ENCODE measurements at places on chromosomes 6 and 20.
A peak's percentile ranks its signal among the peaks of the same experiment; 100 is the strongest.

GRCh38 chr20:63782051-63782471 is 42.5 kb downstream of the SLC2A4RG start:
- peak; percentile 33 for DNase-seq

DNA sequence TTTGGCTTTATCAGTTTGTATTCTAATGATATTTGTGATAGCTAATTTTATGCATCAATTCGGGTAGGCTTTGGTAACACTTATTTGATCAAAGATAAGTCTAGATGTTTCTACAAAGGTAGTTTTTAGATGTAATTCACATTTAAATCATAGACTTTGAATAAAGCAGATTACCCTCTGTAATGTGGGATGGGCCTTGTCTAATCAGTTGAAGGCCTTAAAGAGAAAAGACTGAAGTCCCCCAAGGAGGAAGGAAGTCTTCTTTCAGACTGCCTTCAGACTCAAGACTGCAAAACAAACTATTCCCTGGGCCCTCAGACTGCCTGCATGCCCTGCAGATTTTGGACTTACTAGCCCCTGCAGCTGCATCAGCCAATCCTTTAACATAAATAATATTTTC is 178.5 kb downstream of the TRDN start:
- DNase-seq: no peak

- DNase-seq: no peak
Measured at GRCh38 chr20:641516-641875, 11.5 kb downstream of the SRXN1 start.

DNA sequence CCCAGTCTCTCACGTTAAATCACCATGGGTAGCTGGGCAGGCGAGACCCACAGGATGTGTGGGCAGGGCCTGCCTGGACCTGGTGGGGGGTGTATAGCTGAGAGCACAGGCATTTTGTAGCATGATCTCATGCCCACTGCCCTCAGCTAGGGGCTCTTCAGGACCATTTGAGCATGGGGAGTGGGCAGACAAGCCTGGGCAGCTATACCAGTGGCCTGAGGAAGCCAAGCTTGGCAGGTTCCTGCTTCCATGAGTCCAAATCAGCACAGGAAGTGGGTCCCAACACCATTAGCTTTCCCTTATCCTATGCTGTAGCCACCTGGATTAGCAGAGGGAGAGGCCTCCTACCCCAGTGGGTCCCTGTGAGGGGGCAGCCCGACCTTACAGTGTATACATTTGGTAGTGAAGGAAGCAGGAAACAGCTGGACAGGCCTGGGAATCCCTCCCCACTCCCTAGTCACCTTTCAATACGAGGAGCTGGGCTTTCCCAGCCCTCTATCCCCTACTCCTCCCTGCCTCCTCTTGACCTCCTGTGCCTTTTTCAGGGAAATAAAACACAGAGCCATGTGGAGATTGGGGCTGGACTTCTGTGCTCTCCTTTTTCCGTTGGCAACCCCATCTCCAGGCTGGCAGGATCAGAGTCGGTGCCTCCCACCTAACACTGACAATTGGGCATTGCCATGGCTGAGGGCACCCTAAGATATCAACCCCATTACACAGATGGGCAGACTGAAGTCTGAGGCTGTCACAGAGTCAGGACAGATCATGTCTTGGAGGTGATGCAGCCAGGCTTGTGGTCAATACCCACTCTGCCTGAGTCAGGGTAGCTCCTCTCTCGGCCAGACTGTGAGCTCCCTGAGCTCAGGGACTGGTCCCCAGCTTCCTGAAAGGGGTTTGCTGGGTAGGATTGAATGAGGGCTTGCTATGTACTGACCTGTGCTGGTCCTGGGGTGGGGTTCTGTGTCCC is 59.8 kb downstream of the MRPL14 start:
- no peak for DNase-seq

- DNase-seq: no peak
Measured at GRCh38 chr6:137968455-137968804, 101.4 kb downstream of the TNFAIP3 start.

- DNase-seq: no peak
Measured at GRCh38 chr6:76553256-76553655, 480.8 kb upstream of the IMPG1 start.

DNA sequence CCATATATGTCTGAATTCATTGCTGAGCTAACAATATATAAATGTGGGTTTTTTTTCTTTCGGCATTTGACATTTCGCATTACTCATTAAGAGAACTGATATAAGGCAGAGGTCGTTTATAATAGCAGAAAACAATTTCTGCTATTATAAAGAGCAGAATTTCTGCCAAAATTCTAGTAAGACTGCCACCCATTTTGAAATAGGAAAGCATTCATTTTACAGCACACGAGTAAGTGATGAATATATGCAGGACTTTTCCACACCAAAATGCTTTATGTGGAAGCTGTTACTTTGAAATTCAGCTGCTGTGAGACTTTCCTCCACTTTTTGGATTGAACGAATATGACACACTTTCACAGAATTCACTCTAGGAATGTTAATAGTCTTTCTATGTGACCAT is 610.9 kb upstream of the MAN1A1 start:
- DNase-seq: no peak

GRCh38 chr6:119052987-119053386 is 25.5 kb downstream of the FAM184A start:
- DNase-seq: no peak

DNA sequence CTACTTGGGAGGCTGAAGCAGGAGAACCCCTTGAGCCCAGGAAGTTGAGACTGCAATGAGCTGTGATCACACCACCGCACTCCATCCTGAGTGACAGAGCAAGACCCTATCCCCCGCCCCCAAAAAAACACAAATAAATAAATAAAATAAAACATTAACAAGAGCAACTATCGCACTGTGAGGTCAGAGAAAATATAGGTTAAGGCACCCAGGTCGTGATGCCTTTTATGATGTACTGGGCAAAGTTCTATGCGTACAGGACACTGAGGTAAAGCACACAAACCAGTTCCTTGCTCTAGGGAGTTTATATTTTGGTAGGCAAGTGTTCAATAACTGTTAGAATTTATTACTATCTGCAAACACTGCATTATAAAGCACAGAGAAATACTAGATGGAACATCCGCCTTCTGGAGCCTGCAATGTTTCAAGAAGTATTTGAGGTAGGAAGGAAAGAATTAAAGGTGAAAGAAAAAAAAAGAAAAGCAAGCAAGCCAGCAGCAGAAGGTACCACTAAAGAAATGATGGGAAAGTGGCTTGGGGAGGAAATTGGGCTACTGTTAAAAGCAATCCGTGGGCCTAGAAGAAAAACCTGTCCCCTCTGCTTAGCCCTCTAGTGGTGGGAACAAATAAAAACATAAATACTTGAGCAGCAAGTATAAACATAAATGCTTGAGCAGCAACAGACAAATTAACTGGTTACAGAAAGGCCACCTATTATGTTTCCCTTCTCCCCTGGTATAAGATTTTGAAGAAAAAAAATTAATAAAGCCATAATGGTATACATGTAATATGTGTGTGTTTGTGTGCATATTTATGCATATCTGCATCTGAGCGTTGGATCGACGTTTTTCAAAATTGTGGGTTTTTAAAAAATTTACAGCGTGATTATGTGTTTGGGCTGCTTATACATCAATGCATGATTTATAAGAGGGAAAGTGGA is 128.0 kb downstream of the PHACTR1 start:
- DNase-seq: no peak

DNA sequence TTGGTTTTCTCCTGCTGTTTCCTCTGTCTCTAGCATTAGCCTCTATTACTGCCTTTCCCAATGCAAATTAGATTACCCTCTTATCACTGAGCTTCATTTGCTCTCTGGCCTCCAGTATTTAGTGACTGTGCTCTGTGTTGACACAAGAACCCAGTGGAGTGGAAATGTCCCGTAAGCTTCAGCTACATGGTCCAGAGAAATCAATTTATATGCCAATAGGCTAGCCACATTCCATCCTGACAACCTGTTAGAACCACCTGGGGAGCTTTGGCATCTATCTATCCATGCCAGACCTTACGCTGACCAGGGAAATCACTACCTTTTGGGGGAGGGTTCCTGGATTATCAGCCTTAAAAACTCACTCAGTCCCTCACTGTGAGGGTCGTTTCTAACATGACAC is 459.6 kb downstream of the UTRN start:
- DNase-seq: no peak

DNA sequence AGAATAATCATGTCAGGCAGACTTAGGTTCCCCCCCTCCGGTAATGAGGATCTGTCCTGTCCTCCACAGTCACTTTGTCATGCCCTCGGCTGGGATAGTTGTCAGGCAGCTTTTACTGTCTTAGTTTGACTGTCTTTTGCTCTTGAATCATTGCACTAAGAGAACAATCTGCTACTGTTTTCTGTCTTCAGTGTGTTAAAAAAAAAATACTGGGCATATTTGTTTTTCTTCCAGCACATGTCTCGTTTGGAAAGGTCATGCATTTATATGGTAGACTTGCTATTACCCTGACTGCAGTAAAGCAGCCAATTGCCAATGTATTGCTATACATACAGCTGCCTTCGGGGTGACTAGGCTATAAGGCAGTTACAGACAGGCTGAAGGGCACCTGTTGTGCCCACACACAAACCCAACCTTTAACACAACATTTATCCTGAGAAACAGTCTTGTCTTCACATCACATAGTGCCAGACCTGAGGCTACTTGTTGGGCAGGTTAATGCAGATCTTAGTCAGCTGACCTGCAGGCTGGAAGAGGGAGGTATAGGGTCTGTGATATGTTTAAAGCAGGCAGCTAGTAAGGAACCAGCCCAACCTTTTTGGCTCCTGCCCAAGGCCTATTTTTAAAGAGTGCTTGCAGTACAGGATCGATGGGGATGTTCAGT is 26.7 kb downstream of the ARFGEF3 start:
- no peak for DNase-seq

DNA sequence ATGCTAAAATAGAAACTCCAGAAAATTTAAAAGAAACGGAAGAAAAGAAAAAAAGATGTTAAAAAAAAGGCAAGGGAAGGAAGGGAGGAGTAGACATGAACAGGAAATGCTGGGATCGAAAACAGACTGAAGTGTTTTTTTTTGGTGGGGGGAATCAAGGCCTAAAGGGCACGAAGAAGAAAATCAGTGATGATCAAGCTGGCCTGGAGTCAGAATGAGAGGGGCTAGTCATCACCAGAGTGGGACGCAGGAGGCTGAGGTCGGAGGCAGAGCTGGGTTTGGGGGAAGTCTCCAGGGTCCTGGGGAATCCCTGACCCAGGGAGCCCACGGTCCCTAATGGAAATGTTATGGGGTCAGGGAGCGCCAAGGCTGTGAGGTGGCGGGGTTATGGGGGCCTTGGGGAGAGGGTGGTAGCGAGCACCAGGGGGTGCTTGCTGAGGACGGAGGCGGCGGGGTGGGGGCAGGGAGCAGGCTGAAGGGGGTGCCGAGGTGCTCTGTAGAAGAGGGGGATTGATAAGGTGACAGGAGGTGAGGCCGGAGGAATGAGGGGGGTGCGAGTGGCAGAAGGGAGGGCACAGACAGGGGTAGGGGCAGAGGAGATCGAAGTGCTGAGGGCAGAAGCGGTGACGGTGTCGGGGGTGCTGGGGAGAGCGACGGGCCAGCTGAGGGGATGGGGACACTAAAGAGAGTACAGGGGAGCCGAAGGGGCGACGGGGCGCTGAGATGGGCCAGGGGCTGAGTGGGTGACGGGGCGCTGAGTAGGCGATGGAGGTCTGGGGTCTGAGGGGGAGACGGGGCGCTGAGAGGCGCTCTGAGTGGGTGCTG is 684 bp downstream of the ZNFX1 start:
- peak; percentile 44 for DNase-seq

DNA sequence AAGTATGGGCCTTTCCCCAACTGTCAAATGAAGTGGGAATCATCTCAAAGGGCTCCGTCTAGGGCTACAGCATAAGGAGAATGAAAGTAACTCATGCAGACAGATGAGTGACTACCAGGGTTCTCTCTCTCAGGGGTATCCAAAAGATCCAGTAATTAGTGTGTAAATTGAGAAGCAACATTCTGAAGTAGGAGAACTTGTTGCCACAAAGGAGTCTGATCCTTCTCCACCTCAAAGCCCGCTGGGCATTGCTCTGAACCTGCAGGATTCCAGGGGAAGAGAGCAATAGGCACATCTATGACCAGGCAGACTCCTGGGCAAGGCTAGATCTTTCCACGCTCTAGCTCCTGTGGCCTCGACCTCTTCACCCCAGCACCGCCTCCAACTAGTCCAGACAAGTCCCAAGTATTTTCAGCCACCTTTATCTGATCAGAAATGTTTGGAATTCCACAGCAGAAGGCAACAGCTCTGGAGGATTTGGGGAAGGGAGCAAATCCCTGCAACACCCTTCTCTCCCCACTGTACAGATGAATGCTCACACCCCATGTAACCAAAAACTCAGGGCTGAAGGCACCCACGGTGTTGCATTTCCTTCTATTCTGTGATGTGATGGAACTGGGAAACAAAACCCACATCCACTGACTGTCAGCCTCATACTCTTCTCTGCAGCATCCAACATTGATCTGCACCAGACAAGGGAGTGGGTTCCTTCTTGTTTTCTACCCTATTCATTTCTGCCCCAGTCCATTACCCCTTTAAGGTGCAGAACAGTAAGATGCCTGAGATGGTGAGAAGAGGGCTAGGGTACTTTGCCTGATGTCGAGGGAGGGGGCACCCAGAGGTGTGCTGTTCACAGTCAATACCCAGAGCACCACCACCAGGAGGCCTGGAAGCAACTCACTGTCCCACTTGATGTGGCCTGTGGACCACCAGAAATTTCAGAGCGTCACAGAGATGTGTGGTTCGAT is 41.0 kb downstream of the COX4I2 start:
- no peak for DNase-seq
